ENCODE measurements at places on chromosomes 7 and 10.

DNA sequence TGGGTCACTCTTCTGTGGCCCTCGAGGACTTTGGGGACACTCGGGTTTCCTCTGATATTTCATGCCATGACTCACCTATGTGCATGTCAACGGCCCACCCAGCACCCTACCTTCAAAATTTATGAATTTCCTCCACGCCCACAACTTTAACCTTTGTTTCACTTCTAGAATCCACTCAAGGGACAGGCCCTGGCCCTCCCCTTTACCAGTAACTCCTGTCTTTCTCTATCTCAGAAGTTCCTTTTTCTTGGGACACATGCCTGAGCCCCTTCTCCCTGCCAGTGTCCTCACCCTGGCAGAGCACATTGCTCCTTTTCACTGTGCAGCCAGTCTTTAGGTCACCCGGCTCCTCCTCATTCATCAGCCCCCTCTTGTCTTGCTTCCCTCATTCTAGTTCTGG lies 282.5 kb upstream of the KLF6 start:
- DNase-seq, result no peak

DNA sequence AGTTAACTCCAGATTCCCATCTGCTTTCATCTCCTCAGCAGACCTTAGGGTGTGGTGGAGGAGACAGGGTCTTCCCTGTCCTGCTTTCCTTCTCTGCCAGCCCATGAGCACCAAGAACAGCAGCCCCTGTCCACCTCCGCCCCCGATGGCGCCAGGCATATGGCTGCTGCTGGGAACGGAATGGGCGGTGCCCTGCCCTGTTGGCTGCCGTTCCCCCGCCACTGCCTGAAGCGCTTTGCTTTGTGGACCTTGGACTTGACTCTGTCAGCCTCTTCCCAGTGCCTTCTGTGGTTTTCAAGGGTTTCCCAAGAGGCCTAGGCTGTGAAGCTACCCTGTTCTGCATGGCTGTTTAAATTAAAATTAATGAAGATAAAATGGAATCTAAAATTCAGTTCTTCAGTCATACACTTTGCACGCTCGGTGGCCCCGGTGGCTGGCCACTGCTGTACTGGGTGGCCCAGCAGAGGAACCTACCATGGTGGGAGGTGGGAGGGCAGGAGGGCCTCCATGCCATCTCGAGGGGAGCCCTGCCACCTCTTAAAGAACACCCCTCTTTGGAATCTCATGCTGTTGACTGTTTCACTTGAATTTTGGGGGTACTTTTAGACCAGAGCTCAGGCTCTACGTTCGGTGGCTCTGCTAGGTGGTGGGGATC lies 78.7 kb downstream of the NKX6-2 start:
- DNase-seq, result no peak

GRCh38 chr10:52853704-52854103 lies 81.1 kb upstream of the MBL2 start:
- no peak for DNase-seq

- DNase-seq, result no peak
Observed at GRCh38 chr7:5394264-5395105, 29.1 kb downstream of the TNRC18 start.

DNA sequence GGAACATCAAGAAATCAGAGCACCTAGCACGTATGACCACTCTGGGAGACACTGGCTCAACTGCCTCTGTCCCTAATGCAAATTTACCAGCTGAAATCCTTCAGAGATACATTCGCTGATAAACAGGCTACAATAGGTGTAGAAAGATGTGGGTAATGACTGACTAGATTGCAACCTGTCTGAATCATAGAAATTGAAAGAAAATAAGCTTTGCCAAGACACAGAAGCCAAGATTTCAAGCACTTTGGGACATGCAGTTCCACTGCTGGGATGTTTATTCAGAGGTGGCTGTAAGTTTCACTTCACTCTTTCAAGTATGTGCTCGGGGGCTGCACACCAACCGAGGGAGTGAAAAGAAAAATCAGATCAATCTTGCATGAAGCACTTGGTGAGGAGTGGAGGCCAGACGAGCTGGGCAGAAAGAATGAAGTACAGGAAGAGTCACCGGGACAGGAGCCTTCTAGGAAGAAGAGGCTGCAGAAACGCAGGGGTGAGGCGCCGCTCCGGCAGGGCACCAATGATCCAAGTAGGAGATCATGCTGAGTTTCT lies 276.7 kb downstream of the PARD3 start:
- DNase-seq, result no peak

GRCh38 chr7:156105337-156106106 lies 293.3 kb upstream of the SHH start:
- no peak for DNase-seq

DNA sequence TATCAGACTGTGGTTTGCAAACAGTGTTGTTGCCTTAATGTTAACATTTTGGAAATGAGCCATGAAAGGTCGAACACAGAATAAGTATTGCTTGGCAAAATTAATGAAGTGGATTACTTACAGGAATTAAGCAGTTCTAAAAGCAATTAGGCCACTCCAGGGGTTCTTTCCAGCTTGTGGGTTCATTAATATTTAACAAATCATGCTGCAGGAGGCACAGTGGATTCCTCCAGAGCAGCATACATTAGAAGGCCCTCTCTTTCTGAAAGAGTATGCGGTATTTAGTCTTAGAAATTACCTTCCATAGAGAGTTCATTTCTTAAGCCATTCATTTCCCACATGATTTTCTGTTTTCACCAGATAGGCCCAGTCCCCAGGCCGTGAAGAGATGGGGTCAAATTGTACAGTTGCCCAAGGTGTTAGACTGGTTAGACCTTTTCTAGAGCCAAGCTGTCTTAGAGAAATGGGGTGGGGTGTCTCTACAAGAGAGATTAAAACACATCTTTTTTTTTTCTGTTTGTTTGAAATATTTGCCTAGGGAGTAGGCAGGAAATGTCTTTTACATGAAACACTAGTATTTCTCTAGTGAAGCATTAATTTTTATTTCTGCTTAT lies 40.0 kb upstream of the AGR3 start:
- DNase-seq, result no peak

DNA sequence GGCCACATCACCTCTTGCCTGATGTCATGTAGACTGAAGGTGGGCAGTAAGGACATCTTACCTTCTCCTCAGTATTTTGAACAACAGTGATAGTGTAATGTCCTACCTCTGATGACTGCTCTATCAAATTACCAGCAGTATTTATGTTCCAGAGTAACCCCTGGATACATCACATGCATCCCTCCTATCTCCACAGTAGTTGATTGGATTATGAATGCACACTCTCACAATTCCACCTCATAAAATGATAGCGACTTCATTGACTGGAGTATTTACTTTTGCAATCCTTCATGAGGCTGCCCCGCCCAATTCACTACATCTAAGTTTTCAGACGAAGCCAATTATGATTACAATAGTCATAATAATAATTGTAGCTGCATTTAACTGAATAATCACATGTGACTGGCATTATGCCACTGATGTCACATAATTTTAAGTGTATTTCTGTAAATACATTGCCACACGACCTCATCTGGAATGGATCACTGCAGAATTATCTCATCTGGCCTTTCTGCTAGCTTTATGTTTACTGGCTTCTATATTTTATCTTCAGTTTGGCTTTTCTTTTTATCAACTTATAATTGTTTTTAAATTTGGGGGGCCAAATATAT lies 268.9 kb downstream of the SLC25A13 start:
- DNase-seq, result no peak

GRCh38 chr7:142873281-142873784 lies 12.2 kb downstream of the TRPV6 start:
- DNase-seq, result no peak

GRCh38 chr10:69957886-69958555 lies 94.6 kb upstream of the MACROH2A2 start:
- DNase-seq, result no peak

- DNase-seq, result peak; percentile 14
Observed at GRCh38 chr10:5447611-5448071, 35.3 kb downstream of the NET1 start.

- DNase-seq, result no peak
Observed at GRCh38 chr10:110304394-110304779, 333 bp downstream of the SMNDC1 start.

- DNase-seq, result no peak
Observed at GRCh38 chr7:1227814-1228544, 4.7 kb upstream of the UNCX start.

DNA sequence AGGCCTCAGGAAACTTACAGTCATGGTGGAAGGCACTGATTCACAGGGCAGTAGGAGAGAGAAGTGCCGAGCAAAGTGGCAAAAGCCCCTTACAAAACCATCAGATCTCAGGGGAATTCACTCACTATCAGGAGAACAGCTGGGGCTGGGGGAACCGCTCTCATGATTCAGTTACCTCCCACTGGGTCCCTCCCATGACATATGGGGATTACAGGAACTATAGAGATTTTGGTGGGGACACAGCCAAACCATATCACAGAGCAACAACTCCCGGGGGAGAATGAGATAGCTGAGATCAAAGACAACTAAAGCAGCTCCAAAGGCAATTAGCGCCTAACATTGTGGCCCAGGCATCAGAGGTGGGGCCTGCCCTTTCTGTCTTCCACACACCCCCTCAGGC lies 85.4 kb upstream of the VOPP1 start:
- no peak for DNase-seq

DNA sequence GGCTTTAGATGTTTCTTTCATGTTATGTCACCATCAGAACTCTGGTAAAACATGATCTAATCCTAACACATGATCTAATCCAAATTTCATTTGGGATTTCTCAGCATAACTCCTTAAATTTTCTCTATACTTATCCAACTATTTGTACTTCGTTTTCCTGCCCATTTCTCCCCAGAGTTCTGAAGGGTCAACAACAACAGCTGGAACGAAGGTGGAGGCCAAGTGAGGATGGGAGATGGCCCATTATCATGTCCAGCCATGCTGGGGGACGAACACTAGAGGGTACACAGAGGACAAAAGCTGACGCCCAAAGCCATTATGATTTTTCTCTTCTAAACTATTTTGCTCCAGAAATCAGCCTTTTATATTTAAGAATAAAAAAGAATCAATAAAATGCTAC lies 185.4 kb downstream of the DOCK4 start:
- no peak for DNase-seq

DNA sequence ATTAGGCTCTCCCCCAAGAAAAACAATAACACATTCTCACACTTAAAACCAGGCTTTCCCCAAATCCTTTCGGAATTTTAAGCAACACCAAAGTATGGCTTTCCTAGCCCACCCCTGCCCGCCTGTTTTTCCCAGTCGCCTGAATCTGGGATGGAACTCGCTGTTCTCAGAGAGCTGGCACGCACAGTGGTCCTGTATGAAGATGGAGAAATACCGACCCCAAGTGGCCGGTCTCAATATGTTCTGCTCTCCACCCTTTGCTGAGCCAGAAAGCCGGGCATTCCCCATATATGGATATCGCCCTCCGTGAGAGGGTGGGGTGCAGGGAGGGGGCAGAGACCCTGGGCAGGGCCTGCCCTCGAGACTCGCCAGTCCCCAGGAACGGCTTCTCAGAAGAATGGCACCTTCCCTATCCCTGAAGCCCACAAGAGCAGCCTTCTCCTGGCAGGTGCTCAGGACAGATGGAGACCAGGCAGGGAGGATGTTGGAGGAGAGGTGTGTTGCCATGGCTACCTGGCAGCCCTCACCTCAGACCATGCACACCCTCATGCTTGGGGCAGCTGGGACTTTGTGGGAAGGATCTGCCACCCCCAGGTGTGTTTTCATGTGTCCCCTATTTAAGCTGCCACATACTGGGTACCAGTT lies 3.4 kb downstream of the TACR2 start:
- DNase-seq, result no peak

- DNase-seq, result no peak
Observed at GRCh38 chr7:155259866-155260497, 37.7 kb upstream of the INSIG1 start.

- no peak for DNase-seq
Observed at GRCh38 chr7:73434701-73435069, 1.1 kb downstream of the FZD9 start.

- DNase-seq, result no peak
Observed at GRCh38 chr7:156659961-156660360, 19.4 kb downstream of the RNF32 start.

- no peak for DNase-seq
Observed at GRCh38 chr10:132849546-132850031, 63.6 kb upstream of the NKX6-2 start.

GRCh38 chr7:82291931-82292330 lies 151.6 kb downstream of the CACNA2D1 start:
- DNase-seq, result no peak

DNA sequence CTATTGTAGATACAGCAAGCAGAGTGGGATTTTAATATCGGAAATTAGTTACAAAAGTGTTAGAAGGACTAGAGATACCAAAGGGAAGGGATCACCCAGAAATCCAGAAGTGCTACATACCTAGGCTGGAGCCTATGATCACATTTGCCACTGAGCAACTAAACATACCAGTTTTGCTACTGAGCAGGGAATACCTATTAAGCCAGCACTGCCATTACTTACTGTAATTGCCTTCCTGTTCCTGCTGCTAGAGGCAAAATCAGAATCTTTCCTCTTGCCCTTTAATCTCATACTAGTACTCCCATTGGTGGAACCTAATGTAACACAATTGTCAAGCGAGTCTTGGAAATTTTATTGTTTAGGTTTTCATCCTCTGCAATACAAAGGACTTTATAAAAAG lies 121.7 kb downstream of the ATRNL1 start:
- no peak for DNase-seq

DNA sequence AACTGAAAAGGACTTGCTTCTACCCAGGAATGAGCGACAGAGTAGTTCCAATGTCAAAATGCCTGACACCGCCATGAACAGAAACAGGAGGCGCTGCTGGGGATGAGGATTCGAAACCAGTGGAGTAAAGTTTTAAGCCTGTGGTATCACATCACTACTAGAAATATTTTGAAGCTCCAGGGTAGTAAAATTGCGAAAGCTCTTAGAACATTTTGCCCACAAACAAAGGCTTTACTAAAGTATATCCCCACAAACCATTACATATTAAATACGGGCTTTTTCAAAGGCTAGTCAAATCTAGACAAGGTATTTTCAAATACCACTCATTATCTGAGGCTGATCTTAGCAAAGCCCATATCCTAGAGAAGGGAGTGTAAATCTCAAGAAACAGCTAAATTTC lies 2.4 kb downstream of the PRDX3 start:
- no peak for DNase-seq

- DNase-seq, result no peak
Observed at GRCh38 chr7:141221007-141221612, 147.2 kb downstream of the TMEM178B start.

- DNase-seq, result no peak
Observed at GRCh38 chr10:35336921-35337823, 863 bp downstream of the CCNY start.

DNA sequence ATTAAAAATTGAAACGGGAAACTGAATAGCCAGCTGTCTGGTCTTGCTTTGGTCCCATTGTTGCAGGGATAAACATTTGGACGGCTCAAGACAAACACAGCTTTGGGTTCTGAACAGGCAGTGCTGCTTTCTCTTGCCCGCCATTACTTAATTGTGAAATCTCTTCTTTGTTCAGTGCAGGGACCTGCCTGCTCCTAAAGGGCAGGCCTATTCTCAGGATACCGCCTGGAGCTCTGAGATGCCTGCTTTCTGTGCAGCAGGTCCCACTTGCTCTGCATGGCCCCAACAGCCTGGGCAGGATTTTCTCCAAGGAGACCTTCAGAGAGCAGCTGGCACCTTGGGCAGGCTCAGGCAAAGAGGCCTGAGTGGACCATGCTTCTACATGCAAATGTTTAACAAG lies 237.6 kb downstream of the KCNMA1 start:
- no peak for DNase-seq

- DNase-seq, result no peak
Observed at GRCh38 chr7:1586827-1587705, 17.2 kb upstream of the PSMG3 start.
